ENCODE measurements at places on chromosomes 5 and 9.

DNA sequence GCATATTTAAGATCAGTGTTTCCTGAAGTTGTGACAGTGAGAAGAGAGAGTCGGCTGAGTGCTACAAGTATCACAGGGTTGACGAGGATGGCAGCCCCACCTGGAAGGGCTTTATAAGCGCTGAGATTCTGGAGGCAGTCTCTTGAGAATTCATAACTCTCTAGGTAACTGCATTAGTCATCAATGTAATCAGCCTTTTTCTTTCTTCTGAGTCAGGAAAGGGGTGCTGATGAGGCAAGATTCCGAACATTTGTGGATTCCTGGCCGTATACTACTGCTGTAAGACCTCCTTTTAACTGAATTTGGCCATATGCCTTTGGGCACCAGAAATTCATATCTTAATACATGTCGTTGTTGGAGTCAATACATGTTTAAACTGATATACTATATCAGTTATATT is 6.6 kb upstream of the RNF20 start:
- DNase-seq = no peak

GRCh38 chr9:125829743-125830142 is 82.6 kb downstream of the PBX3 start:
- peak; percentile 73 for DNase-seq

DNA sequence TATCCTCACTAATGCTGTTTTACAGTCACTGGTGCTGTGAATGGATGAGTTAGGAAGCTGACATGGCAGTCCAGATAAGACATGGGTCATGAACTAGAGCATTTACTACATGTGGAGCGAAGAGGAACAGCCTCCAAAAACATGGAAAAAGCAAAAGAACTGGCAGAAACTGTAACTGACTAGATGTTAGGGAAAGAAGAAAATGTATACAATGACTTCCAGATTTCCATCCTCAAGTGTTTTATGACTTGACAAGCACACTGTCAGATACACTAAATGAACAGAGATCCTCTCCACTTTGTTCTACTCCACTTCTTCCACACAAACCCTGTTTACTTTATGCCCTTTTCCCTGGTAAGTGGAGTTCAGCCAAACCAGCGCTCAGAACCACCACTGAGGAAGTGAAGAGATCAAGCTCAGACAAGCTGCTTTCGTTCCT is 11.5 kb downstream of the HMGCS1 start:
- no peak for DNase-seq

GRCh38 chr9:79120533-79120932 is 451.2 kb upstream of the TLE4 start:
- DNase-seq = no peak

GRCh38 chr5:78360924-78361630 is 660 bp downstream of the SCAMP1 start:
- peak; percentile 78 for DNase-seq

- no peak for DNase-seq
These were observed 704.9 kb upstream of the NUDT12 start for GRCh38 chr5:104267320-104268015.
